Smooth muscle cell of the brain vasculature (primary cell): ENCODE measurements at places on chromosomes 7 and 10.
A peak's percentile ranks its signal among the peaks of the same experiment; 100 is the strongest.

DNA sequence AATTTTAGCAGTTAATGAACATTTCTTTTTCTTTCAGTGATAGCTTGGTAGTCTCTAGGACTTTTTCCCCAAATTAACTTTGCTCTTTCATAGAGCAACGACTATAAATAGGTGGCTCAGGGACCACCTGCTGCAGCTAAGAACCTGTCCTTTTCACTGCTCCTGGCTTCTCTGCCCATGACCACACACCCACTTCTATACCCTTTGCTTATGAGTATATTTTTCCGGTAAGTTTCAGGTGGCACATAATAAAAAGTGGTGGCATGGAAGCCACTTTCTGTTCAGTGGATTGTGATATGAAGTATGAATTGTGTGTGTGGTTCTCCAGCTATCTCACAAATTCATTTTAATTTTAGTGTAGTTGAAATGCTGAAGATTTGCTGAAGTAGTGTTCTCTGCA lies 1.2 kb downstream of the ING3 start:
- DNase-seq = no peak

DNA sequence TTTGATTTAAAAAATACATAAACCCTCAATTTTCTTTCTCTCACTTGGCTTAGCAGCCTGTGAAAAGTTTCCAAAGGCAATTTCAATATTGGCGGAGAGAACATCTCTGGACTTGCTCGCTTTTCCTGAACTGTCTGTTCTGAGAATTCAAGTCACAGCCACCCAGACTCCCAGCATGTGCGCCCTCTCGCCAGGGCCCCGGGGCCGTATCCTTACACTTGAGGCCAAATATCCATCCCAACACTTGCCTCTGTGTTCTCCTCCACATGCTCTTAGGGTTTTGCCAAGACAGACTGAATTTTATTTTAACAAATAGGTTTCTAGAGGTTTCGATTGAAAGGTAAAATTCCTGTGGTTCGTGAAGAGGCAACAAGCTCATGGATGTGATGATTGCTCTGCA lies 111.5 kb upstream of the GPR26 start:
- no peak for DNase-seq

DNA sequence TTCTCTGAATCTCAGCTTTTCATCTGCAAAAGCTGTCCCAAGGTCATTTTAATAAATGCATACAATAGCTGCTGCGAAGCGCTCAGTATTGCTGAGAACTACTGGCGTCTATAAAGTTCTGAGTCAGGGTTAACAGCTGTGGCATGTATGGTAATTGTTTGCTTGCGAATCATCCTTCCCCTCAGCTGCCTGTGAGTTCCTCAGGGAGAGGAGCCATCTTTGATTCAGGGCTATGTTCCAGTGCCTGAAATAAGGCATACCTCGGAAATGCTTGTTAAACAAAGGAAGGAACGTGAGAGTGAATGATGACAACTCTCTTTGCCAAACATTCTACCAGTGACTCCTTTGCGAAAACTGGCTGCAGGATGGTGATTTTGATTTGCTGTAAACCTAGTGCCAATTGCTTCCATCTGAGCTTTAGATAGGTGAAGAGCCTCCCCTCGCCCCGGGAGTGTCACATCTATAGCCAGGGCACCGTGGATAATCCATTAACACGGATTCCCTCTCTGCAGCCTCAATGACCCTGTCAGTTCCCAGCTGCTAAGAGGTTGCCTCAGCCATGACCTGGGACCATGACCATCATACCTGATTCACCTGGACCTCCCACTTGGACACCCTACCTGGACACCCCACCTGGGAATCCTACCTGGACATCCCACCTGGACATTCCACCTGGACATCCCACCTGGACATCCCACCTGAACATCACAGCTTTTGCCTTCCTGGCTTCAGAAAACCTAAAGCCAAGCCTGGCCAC lies 39.6 kb downstream of the GPRIN2 start:
- no peak for DNase-seq

DNA sequence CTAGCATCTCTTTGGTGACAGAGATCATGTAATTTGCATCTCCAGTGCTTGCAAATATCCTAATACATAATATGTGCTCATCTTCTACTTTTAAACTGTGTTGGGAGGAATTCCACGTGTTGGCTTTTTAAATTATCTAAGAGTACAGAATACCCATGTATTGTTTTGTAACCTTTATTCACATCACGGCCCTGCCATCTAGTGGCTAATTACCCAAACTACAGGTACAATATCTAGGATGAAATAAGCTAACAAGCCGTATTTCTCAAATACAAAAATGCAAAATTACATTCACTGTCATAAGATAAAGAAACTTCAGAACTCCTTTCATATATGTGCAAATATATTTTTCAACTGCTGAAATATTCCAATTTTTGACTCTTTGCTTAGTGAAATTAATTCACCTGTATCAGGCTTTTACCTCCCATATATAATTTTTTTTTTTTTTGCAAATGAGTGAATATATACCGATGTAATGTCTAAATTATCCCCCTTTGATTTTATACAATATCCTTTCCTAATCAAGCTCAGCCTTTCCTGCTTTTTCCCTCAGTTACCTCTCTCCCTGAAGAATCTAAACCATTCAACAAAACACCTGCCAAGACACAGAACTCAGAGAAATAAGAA lies 30.3 kb upstream of the LSM8 start:
- no peak for DNase-seq

- peak; percentile 21 for DNase-seq
Measured at GRCh38 chr10:69004821-69005220, 16.2 kb downstream of the KIFBP start.

- no peak for DNase-seq
Measured at GRCh38 chr7:114413761-114414155, 857 bp upstream of the FOXP2 start.

DNA sequence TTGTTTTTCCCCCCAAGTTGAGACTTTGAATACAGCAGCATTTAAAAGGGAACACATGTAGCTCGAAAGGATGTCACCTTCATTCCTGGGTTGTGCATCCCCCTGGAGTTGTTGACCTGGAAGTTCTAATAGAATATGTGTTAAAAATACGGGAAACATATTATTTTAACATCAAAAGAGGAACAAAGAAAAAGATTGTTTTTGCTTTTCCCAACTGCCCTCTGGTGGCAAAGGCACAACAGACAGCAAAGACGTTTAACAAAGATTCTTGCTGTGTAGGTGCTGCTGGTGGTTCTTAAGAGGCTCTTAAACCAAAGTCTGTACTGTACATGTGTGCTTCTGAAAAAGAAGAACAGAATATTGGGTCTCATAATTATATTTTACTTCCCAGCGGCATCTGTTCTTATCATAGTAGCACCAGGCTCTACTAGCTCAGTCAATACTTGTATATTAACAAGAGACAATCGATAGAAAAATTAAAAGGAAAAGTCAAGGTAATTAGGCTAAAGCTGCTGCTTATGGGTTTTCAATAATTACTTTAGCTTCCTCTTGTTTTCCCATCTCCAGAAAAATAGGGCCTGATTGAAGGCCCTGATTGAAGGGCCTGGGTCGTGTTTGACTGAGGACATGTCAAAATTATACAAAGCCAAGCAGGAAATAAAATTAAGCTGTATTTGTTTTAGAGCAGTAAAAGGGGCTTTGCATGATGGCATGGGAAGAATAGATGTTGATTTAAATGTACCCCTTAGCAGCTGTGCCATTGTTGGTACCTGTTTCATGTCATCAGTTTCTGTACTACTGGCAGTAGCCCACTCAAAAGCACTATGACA lies 384.2 kb upstream of the LRGUK start:
- peak; percentile 20 for DNase-seq

GRCh38 chr7:42057331-42057730 lies 179.7 kb downstream of the GLI3 start:
- no peak for DNase-seq

GRCh38 chr10:113158183-113158582 lies 208.1 kb downstream of the TCF7L2 start:
- DNase-seq = no peak

DNA sequence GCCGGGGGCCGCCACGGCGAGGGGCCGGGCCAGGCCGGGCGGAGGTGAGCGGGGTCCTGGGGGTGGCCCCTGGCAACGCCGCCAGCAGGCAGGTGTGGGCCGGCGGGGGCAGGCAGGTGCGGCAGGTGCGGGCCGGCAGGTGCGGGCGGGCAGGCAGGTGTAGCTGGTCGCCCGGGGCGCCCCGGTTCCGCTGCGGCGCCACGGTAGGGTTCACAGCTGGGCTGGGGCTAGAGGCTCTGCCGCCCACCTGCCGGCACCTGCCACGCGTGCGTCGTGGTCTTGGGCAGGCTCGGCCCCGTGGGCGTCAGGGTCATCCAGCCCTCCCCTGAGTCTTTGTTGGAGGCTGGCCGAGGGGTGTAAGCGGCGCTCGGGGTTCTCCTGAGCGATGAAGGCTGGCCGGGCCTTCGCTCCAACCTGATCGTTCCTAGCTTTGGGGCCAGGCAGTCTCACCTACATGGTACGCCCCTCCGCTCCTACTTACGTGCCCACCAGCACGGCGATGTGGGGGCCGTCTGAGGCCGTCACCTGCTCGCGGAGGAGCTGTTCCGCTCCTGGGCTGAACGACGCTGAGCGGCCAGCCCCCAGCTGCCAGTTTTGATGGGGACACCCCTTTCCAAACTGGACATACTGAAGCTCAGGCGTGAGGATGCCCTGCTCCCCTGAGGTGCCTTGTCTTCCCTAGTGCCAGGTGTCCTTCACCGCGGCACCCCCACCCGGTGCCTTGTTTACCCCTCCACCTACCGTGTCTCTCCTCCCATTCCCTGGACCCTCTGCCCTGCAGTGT lies 493 bp downstream of the ZMIZ2 start:
- DNase-seq = no peak

DNA sequence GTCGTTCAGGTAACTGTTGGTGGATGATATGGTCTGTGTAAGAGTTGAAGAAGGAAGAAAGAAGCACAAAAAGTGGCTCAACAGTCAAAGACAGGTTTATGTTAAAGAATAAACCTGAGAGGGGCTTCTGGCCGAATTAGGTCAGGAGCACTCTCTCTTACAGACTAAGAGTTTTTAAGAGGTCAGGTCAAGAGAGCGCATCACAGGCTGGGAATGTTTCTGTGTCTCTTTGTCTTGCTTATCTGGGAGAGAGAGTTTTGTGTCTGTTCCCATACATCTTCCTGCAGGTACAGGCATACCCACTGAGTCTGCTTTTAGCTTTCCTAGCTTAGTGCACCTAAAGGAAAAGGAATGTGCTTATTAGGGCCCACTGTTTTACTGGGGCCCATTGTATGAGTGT lies 22.2 kb upstream of the PRPF18 start:
- DNase-seq = no peak

GRCh38 chr10:78736926-78737630 lies 331.7 kb upstream of the ZMIZ1 start:
- no peak for DNase-seq

DNA sequence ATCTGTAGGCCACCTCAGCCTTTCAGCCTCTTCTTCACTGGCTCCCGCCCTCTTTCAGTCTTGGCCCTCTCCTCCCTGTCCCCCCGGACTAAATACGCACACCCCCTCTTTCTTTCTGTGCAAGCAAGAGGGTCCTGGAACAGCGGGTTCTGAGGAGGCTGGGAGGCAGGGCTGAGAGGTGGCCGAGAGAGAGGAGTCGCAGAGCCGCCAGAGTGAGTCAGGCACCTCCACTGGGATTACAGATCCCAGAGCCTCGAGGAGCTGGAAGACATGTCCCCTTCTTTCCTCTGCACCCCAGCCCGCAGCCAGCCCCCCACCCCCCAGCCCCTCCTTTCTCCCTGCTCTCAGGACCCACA lies 182 bp downstream of the CCDC136 start:
- DNase-seq = no peak

DNA sequence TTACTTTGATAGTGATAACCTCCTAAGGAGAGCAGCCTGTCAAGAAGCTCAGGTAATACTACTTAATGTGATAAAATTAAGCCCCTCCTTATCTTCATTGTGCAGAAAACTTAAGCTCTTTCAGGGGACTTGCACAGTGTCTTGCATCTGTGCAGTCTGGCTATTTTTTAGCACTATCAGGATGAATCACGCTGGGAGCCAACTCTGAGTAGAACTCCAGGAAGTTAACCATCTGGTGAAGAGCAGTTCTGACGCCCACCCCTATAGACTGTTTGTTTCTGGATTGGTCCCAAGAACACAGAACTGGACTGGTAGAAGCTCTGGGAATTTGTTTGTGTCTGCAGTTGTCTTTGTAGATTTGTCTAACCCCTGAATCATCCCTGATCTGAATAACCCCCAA lies 41.9 kb downstream of the AGK start:
- peak; percentile 57 for DNase-seq

- DNase-seq = no peak
Measured at GRCh38 chr10:20257422-20257821, 441.2 kb downstream of the PLXDC2 start.

DNA sequence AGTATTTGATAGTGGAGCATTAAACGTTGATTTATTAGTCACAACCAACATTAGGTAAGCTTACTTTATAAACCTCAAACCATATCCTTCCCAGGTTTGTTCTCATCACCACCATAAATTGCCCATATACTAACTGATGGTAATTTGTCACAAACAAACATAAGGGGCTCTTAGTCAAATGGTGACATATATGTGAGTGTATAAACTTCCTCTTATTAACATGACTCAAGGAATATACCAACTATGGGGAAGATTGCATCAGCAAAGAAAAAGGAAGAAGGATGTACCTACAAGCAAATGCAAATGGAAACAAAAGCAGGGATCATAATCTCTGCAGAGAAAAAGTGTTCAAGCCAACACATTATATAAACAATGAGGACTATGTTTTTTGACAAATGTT lies 418.2 kb upstream of the AKR1E2 start:
- no peak for DNase-seq
